Ovary (tissue), 10 donors: ENCODE measurements at places on chromosomes 12 and 14. TPM values are rescaled to one million over a fixed set of nuclear protein-coding genes. Genes with fewer than 3 reads are reported as not detected.

SERPINA5 gene
- polyA plus RNA-seq: 27.9 TPM

TSHR gene
- 0.15 TPM for polyA plus RNA-seq

CAND1 gene
- polyA plus RNA-seq: 25.7 TPM

TMTC1 gene
- 21.3 TPM for polyA plus RNA-seq

FAM222A gene
- polyA plus RNA-seq: 4.8 TPM

KRAS gene
- polyA plus RNA-seq: 5.6 TPM

DNA sequence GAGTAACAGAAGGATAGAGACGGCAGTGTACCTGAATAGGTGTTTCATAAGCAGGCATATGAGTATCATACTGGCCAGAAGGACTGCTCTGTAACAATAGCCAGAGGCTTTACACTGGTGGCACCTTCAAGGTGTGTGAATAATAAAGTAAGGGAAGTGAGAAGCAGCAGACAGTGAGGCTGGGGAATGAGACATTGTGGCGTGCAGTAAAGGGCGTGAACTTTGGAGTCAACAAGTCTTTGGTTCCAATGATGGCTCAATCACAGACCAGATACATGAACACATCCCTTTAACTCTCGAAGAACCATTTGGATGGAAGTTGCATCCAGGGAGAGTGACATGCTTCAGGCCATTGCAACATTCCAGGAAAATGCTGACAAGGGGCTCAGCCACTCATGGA is 32.0 kb upstream of the CCND2 start:
- no peak for DNase-seq
- no peaks in the 10 kb centered on the region for H3K27me3 ChIP-seq
- H3K4me1 ChIP-seq: no peaks in the 10 kb centered on the region
- no peaks in the 10 kb centered on the region for H3K36me3 ChIP-seq
- H3K4me3 ChIP-seq: no peak overlapping the region
- no peak overlapping the region for H3K27ac ChIP-seq

GRCh38 chr12:120800665-120801064 is 75.0 kb downstream of the ACADS start:
- DNase-seq: no peak
- H3K4me1 ChIP-seq: no peaks in the 10 kb centered on the region
- no peaks in the 10 kb centered on the region for H3K27me3 ChIP-seq
- no peak overlapping the region for H3K4me3 ChIP-seq
- H3K27ac ChIP-seq: no peak overlapping the region
- no peaks in the 10 kb centered on the region for H3K36me3 ChIP-seq

- no peak overlapping the region for H3K27ac ChIP-seq
- no peaks in the 10 kb centered on the region for H3K4me1 ChIP-seq
- DNase-seq: no peak
- H3K36me3 ChIP-seq: no peaks in the 10 kb centered on the region
- H3K4me3 ChIP-seq: no peak overlapping the region
These were observed 342.5 kb downstream of the MDGA2 start for GRCh38 chr14:47332939-47333338.

GRCh38 chr14:42198010-42198409 is 591.3 kb downstream of the LRFN5 start:
- H3K27ac ChIP-seq: no peak overlapping the region
- no peaks in the 10 kb centered on the region for H3K27me3 ChIP-seq
- H3K4me1 ChIP-seq: no peaks in the 10 kb centered on the region
- H3K4me3 ChIP-seq: no peak overlapping the region

DNA sequence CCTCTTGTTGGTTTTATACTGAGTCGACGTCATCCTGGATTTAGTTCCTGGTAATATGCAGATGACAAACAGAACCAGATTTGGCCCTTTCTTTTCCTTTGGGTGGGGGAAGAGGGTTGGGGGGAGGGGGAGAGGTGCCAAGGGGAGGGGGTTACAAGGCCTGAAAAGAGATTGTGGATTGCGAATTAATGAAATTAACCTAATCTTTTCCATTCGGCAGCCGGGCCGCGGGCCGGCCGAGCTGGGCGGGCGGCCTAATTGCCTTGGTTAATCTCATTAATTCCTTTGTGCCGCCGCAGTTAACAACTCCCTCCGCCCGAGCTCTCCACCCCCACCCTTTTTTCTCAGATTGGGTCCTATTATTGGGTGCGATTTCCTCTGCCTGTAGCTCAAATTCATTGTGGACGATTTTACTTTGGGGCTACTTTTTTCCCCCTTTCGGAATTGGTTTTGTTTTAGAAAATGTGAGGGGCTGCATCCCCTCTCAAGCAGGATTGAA is 387 bp upstream of the GSC start:
- no peak overlapping the region for H3K27ac ChIP-seq
- peaks cover 11% of the 10 kb centered on the region for H3K27me3 ChIP-seq
- H3K4me3 ChIP-seq: peak overlapping the region; percentile 32
- DNase-seq: no peak
- H3K36me3 ChIP-seq: no peaks in the 10 kb centered on the region
- H3K4me1 ChIP-seq: peaks cover 4% of the 10 kb centered on the region

DNA sequence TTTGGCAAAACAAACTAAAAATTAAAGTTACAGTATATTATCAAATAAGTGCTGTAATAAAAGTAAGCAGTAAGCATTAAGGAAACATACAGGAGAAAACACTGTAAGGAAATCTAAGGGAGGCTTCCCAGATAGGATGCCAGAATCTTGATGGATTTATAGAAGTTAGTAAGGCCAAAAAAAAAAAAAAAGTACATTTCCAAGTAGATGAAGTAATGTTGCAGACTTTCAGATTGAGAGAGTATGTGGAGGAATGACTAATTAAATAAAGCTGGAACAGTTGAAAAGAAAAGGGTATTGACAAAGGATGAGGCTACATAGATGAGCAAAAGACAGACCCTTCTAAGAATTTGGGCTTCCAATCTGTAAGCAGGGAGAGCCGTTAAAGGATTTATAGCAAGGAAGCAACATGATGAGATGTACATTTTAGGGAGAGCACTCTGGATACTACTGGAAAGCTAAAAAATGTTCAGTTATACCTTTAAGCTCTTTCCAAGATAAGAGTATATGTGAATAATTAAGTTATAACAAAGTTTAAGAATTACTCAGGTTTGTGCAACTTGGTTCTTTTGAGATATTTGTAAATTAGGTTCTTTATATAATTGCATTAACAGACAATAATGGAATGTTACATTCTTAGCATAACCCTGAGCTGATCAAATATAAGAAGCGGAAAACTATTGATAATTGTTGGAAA is 87.5 kb upstream of the MON2 start:
- H3K4me1 ChIP-seq: no peaks in the 10 kb centered on the region
- no peak for DNase-seq
- no peaks in the 10 kb centered on the region for H3K27me3 ChIP-seq

DNA sequence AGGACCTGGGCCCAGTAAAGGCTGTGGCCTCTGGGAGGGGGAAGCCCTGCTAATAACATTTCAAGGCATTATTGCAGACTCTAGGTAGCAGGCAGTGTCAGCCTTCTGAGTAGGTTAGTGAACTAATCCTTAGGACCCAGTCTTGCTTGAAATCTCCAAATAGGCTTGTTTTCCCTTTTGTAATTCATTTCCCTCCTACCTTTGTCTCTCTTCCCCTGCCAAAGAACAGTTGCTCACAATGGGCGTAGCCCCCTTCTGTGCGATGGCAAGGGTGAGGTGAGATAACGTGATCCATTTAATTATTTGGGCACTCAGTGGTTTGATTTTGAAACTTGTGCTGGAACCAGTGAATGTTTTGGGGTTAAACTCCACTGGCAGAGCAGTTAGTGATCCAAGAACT is 10.9 kb downstream of the PELI2 start:
- peaks cover 21% of the 10 kb centered on the region for H3K4me1 ChIP-seq
- H3K4me3 ChIP-seq: no peak overlapping the region
- DNase-seq: no peak
- H3K36me3 ChIP-seq: no peaks in the 10 kb centered on the region
- H3K27me3 ChIP-seq: no peaks in the 10 kb centered on the region
- H3K27ac ChIP-seq: no peak overlapping the region

- no peaks in the 10 kb centered on the region for H3K36me3 ChIP-seq
- peaks cover 3% of the 10 kb centered on the region for H3K4me1 ChIP-seq
- no peak for DNase-seq
These were observed 86.0 kb upstream of the HIF1A start for GRCh38 chr14:61609191-61609843.

DNA sequence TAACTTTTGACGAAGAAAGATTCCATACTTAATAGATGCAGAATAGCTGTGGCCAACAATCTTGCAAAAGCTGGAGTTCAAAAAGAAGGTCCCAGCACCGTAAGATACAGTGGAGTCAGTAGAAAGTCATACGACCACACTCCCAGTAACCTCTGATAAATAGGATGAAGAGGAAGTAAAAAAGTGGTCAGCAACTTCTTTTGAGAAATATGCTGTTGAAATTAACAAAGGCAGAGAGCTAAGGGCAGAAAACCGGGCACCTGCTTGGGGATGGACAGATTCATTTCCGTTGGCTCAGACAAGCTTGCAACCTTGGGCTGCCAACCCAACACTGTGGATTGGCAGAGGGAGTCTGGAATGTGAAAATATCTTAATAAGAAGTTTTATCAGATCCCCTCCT is 40.0 kb downstream of the BTG1 start:
- H3K27ac ChIP-seq: no peak overlapping the region
- DNase-seq: no peak
- H3K4me3 ChIP-seq: no peak overlapping the region
- no peaks in the 10 kb centered on the region for H3K36me3 ChIP-seq
- H3K27me3 ChIP-seq: no peaks in the 10 kb centered on the region
- peaks cover 4% of the 10 kb centered on the region for H3K4me1 ChIP-seq

DNA sequence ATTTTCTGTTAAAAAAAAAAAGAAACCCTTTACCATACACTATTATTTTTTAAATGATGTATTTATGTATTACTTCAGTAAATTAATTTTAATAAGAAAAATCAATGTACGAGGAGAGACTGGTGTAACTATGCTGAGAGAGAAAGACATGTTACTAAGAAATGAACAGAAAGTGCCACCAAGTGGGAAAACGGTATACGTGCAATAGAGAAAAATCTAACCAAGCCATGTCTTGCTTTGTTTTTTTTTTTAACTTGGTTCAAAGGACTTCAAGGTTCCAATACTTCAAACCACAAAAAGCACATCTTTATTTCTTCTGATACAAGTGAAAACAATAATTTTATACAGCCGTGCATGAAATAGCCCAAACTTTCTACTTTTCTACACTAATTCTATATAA is 22.9 kb downstream of the NDUFA12 start:
- no peaks in the 10 kb centered on the region for H3K4me1 ChIP-seq
- H3K27me3 ChIP-seq: no peaks in the 10 kb centered on the region
- DNase-seq: no peak
- no peak overlapping the region for H3K27ac ChIP-seq
- no peaks in the 10 kb centered on the region for H3K36me3 ChIP-seq

DNA sequence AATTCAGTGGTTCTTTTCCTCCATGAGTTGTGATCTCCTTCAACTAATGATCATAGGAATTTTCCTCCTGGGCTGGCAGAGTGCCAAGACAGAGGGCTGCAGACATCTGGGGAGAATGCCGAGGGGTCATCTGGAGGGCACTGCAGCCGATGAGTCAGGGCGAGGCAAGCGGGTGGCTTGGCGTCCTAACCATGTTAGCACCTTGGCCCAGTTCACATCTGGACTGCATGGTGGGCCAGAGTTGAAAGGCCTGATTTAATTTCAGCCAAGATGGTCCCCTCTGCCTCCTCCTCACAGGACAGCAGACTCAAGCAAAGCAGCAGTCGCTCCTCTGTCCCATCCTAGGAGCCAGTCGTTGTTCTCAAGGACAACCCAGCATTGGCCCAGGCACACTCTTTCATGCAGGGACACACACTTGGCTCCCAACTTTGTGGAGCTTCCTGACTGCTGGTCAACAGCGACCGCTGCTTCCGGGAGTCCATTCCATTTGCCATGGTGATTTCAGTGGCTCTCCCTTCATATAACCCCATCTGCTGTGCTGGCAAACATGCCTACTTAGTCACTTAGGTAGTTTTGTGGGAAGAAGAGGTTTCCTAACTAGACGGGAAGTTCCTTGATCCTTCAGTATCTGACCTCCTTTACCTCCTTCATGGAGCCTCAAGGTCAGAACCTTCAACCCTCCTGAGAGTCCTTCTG is 161.8 kb downstream of the TTC8 start:
- H3K27ac ChIP-seq: no peak overlapping the region
- H3K4me1 ChIP-seq: peaks cover 3% of the 10 kb centered on the region
- no peaks in the 10 kb centered on the region for H3K36me3 ChIP-seq
- H3K4me3 ChIP-seq: no peak overlapping the region

DNA sequence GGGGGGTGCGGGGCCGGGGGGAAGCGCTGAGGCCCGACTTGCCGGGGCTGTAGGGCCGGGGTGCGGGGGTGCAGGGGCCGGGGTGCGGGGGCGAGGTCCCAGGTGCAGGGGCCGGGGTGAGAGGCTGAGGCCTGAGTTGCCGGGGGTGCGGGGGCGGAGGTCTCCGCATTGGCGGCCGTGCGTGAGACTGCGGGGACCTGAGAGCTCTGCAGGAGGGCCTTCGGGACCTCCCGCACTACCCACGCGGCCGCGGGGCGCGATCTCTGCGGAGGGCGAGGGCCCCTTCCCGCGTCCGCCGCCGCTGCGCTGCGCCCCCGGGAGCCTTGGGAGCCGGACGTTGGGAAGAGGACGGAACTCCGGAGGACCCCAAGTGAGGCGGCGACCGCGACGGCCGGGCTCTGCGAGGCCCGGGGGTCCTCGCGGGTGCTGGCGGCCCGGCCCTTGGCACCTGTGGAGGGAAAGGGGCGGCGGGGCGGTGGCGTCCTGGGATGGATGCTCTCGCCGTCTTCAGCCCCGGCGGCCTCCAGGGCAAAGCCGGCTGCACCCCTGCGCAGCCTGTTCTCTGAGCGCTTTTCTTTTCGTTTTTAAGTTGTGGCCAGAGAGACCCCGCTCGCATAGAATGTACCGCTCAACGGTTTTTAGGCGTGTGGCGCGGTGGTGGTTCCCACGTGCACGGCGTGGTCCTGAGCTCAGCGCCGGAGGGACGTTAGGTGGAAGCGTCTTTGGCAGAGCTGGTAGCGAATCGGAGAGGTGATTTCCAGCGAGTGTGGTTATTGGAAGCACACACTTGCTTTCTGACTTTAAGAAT is 1.3 kb downstream of the PIWIL1 start:
- H3K4me3 ChIP-seq: no peak overlapping the region
- no peaks in the 10 kb centered on the region for H3K36me3 ChIP-seq
- no peaks in the 10 kb centered on the region for H3K27me3 ChIP-seq
- no peak for DNase-seq

DNA sequence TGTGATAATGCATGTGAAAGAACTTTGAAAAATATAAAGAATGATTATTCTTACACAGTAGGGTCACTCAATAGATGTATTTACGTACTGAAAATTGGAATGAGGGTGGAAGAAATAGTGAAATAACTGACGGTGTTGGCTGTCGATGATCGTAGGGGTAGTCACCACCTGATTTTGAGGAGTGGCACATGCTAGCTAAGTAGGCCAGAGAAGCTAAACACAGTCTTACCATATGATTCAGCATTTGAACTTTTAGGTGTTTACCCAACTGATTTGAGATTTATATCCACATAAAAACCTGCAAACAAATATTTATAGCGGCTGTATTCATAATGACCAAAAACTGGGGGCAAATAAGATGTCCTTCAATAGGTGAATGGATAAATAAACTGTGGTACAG is 47.6 kb upstream of the HIF1A start:
- no peak overlapping the region for H3K4me3 ChIP-seq
- no peak for DNase-seq
- H3K36me3 ChIP-seq: no peaks in the 10 kb centered on the region
- H3K27ac ChIP-seq: no peak overlapping the region

- no peak overlapping the region for H3K27ac ChIP-seq
- H3K36me3 ChIP-seq: no peaks in the 10 kb centered on the region
- peak; percentile 59 for DNase-seq
- no peak overlapping the region for H3K4me3 ChIP-seq
These were observed 30.8 kb downstream of the TTC7B start for GRCh38 chr14:90785471-90785870.

- DNase-seq: no peak
- H3K4me1 ChIP-seq: no peaks in the 10 kb centered on the region
- H3K36me3 ChIP-seq: no peaks in the 10 kb centered on the region
- H3K27me3 ChIP-seq: no peaks in the 10 kb centered on the region
These were observed 103.7 kb downstream of the VCPKMT start for GRCh38 chr14:50012644-50013043.
